ENCODE measurements at places on chromosomes 2 and 18. TPM values are rescaled to one million over a fixed set of nuclear protein-coding genes. Genes with fewer than 3 reads are reported as not detected.

- peaks cover 9% of the 10 kb centered on the region for H3K4me1 ChIP-seq
- no peaks in the 10 kb centered on the region for H3K36me3 ChIP-seq
- no peak overlapping the region for H3K4me3 ChIP-seq
Measured at GRCh38 chr2:11546072-11546471, 12.2 kb downstream of the GREB1 start.

Gene IL18R1
- total RNA-seq, result 25.5 TPM

Gene IL1F10
- not detected for total RNA-seq

Gene SCN2A
- 2.9 TPM for total RNA-seq
